ENCODE measurements at places on chromosomes 3 and 15.

- no peak for DNase-seq
These were observed 116.1 kb downstream of the ANP32A start for GRCh38 chr15:68704496-68705021.

DNA sequence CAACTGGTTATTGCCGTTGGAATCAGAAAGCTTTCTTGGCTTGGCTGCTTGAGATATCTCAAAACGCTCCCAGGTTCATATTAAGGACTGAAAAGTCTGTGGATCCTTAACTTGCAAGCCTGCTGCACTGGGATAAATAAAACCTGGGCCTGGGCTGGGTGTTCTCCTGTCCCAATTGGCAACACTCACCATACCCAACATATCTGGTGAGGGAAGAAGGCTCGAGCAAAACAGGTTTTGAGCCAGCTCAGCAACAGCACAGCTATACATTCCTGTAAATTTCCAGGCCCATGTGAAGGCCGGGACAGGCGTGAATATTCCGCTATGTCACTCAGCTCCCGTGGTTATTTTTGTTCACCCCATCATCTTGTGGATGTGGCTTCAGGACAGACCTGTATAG is 169.0 kb upstream of the BCL6 start:
- DNase-seq: no peak

- DNase-seq: no peak
These were observed 16.3 kb downstream of the RTP1 start for GRCh38 chr3:187213616-187214015.

- DNase-seq: no peak
These were observed 357.2 kb downstream of the PDCD6IP start for GRCh38 chr3:34155666-34156065.

GRCh38 chr3:25960776-25961175 is 170.9 kb downstream of the OXSM start:
- DNase-seq: no peak

GRCh38 chr15:38068626-38069391 is 134.4 kb downstream of the TMCO5A start:
- no peak for DNase-seq

GRCh38 chr15:60523056-60523455 is 44.1 kb upstream of the ICE2 start:
- DNase-seq: no peak

DNA sequence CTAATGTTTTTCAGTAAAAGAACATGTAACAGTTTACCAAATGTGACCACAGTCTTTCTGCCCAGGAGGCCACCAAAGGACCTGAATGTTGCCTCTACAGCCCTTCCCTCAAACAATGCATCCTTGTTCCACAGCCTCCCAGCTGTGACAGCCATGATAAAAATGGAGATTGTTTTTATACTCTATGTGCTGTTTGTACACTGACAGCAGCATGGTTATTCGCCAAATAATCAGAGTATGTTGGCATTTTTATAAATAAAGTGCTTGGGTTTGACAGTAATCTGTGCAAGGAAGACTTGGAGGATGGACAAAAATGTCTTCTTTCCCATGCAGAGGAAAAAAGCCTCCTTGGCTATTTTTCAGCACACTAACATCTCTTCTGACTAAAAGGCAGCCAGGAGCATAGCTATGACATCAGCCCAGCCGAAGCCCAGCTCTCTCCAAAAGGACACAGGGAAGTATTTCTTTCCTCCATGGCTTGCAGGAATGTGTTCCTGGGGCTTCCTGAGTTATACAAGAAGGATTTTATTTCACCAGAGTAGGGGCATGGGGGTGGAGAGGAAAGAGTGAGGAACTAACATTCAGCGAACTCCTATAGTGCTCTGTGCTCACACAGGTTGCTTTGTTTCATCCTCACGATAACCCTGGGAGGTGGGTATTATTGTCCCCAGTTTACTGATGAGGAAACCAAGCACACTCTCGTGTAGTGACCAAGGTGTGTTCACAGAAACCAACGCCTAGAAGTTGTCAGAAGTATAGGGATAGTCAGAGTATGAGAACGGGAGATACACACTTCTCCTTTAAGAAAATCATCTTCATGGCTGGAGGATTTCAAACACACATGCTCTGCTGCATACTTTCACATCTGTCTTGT is 339.7 kb downstream of the MECOM start:
- no peak for DNase-seq

- no peak for DNase-seq
These were observed 10.0 kb downstream of the TIMMDC1 start for GRCh38 chr3:119508172-119508845.

DNA sequence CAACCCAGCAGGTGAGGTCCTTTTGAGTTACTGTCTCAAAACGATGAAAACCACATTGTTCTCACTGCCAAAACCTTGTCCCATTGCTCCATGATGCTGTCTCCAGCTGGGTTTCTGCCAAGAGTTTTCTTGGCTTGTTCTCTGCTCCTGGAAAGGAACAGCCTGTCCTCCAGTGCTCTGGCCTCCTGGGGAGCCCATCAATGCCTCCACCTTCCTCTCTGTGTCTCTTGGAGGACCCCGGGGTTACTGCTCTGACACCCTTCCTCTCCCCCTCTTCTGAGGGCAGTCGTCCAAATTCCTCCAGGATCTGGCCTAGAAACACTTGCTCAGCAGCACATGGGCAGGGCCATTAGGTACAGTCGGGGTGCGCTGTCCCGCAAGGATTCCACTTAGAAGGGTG is 63.9 kb upstream of the RGMA start:
- no peak for DNase-seq

- no peak for DNase-seq
These were observed 107.0 kb downstream of the GREM1 start for GRCh38 chr15:32824777-32825176.

GRCh38 chr15:101486696-101487459 is 2.6 kb downstream of the PCSK6 start:
- DNase-seq: no peak

GRCh38 chr3:187616307-187616972 is 53.8 kb downstream of the SST start:
- DNase-seq: peak; percentile 71

DNA sequence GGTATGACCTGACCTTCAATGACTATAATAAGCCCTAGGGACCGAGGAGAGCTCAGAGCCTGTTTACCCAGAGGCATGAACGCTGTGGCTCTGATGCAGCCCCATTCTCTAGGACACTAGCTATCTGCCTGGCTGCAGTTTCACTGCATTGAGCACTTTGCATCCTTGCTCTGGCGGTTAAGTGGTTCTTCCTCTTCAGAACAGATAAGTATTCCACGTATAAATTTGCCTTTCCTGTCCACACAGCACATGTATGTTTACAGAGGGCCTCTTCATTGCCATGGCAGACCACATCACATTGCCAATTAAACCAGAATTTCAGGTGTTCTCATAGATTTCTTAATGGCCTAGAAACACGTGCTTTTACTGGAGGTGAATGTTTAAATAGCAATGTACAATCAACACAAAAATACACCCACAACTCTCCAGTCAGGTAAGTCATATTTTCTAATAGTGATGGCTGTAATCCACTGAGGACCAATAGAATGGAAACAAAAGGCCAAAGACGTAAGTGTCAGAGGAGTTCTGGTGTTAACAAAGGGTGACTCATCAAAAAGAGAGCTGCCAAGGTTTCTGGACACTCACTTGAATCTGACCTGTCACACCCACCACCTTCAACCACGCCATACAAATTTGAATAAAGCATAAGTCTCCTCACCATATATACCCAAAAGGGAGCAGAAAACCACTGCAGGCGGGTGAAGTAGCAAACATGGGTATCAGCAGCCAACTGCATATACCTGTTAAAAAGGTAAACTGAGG is 553.4 kb downstream of the OCA2 start:
- no peak for DNase-seq

- DNase-seq: no peak
These were observed 14.4 kb downstream of the GOLGB1 start for GRCh38 chr3:121735047-121735696.

DNA sequence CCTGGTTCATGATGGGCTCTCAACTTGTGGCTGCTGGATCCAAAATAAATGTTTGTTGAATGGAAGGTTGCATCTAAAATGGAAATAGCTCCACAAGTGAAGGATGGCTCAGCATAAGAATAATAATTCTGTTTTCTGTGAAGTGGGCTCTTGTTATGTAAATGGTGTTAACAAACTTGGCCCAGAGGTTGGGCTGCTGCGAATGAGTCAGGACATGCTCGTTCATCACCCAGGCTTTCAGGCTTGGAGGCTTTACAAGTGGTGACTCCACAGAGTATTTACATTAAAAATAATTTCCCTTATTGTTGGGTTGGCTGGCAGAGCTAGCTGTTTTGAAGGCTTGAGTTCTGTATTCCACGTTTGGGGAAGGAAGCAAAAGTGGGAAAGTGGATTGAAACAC is 60.5 kb downstream of the ITGB5 start:
- DNase-seq: no peak

- DNase-seq: no peak
These were observed 7.8 kb upstream of the WNT7A start for GRCh38 chr3:13887495-13888300.

GRCh38 chr3:197599089-197599765 is 43.5 kb upstream of the BDH1 start:
- DNase-seq: peak; percentile 78

DNA sequence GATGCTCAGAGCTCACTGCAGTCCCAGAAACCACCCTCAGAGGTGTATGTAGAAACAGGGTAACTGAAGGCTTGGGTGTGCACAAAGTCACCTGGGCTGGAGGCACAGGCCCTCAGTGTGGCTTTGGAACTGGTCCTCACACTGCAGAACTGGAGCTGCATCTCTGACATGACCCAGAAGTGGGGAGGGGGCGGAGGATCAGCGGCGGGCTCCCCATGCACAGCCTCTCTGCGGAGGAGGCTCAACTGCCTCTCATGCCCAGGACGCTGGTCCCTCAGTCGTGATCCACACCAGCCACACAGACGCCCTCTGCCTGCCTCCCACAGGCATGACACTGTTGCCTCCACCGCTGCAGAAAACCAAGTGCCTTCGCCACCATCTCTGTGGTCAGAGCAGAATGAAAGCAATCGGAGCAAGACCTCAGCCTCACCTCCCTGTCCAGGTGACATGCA is 73.7 kb downstream of the TM2D3 start:
- DNase-seq: peak; percentile 54

DNA sequence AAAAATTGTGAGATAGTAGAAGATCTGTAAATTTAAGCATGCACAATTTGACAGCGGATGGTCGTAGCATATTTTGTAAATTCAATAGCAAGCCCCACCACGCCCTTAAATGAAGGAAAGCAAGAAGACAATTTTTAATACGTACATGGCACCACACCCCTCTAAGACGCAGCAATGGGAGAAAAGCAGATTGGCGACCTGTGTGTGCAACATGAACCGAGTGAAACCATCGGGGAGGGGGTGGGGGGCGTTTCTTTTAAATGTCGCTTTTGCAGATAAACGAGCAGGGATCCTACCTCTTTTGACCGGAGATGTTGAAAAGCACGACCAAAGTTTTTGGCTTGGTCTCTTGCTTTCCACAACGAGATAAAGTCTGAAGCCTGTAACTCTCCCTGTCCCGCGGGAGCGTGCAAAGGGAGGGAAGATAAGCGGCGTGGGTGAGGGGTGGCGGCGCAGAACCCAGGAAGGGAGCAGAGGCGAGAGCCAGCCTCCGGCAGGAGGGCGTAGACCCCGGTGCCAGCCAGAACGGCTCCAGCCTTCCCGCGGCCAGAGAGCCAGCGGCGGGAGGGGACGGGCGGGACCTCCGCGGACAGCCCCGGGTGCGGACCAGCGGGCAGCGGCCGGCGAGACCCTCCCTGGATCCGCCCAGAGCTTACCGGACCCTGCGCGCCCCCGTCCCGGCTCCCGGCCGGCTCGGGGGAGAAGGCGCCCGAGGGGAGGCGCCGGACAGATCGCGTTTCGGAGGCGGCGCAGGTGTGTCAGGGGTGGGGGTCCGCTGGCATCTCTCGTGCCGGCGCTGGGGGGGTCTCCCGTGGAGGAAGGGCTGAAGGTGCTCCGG is at the start of gene CHL1:
TSS of gene CHL1 (plus strand) at position 453 of the 838 bp plus-strand sequence. CDS start 123,014 bp downstream, outside the sequence.
- no peak for DNase-seq

GRCh38 chr3:152977366-152977765 is 142.4 kb downstream of the P2RY1 start:
- DNase-seq: no peak

DNA sequence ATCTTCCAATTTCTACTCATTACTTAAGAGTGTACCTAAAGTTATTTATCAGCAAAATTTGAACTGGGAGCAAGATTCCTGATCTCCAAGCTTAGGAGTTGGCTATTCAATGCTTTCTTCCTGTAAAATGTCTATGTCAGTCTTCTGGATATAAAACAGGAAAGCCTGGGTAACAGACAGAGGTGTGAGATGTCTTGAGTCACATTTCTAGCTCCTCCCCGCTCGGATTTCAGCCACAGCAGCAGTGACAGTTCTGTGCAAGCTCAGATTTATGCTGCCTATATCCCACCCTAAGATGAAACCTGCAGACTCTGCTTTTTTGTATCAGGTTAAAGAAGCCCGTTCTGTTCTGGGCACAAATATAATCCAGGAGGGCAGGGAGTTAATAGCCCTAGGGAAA is 2.1 kb upstream of the ARMC8 start:
- no peak for DNase-seq

- DNase-seq: no peak
These were observed 107.8 kb downstream of the MYRIP start for GRCh38 chr3:39917065-39917773.

GRCh38 chr3:172447611-172448579 is at the start of gene GHSR:
TSS of gene GHSR (minus strand) at chr3:172448456. CDS start at chr3:172448413, 43 bp downstream.
- no peak for DNase-seq

GRCh38 chr3:58342676-58343075 is 10.0 kb downstream of the PXK start:
- DNase-seq: no peak

- DNase-seq: no peak
These were observed 200.2 kb upstream of the LINGO1 start for GRCh38 chr15:77832874-77833273.

- DNase-seq: no peak
These were observed 1.0 kb downstream of the MAPKAPK3 start for GRCh38 chr3:50617911-50618481.

- DNase-seq: no peak
These were observed 24.6 kb downstream of the ITPR1 start for GRCh38 chr3:4517643-4518311.

DNA sequence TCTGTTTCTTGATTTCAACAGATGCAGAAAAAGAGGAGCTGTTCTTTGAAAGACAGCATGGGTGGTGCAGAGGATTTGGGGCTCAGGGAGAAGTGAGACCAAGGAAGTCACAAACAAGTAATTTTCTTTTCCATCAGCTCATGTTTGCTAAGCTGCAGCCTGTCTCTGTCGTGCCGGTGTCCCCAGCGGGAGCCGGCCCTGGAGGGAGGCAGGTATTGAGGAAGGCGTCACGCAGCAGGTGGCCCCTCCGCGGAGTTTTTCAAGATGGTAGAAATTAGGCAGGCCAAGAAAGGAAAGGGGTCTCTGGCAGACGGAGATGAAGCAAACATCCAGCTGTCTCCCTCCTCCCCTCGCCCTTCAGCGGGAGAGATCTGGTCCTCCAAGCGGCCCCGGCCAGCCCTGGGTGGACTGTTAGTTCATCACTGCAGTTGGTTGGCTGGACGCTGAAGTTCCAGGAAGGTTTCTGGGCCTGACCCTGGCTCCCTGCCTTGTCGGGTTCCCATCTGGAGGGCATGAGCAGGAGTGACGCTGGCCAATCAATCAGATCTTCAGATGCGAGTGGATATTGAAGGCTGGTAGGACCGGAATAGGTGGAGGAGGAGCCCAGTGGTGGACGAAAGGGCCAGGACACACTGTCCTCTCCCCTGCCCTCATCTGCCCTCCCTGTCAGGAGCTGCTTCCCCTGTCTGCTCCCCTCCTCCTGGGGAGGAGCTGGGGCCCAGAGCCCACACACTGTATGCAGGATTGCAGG is 27.7 kb upstream of the MUC4 start:
- DNase-seq: no peak

- no peak for DNase-seq
These were observed 17.6 kb downstream of the RLBP1 start for GRCh38 chr15:89203705-89204273.

GRCh38 chr15:89401631-89402517 is 67.2 kb upstream of the POLG start:
- DNase-seq: no peak
